ENCODE measurements at places on chromosomes 2 and 18. TPM values are rescaled to one million over a fixed set of nuclear protein-coding genes. Genes with fewer than 3 reads are reported as not detected.

The SRD5A2 gene
- total RNA-seq, result 16.2 TPM

The POTEC gene
- not detected for total RNA-seq

The CXCR1 gene
- total RNA-seq, result 0.26 TPM

The INHBB gene
- total RNA-seq, result 0.74 TPM

The NGEF gene
- total RNA-seq, result 4.1 TPM

The ZNF892 gene
- 11.5 TPM for total RNA-seq

The GKN1 gene
- total RNA-seq, result not detected

The SLC30A3 gene
- 0.53 TPM for total RNA-seq

The PDCD1 gene
- not detected for total RNA-seq

The SLC4A3 gene
- total RNA-seq, result 1.3 TPM

The ODC1 gene
- total RNA-seq, result 68.3 TPM

The ESPNL gene
- 3.5 TPM for total RNA-seq
